Stimulated activated CD4-positive, alpha-beta T cell treated with anti-CD3 and anti-CD28 coated beads, Interleukin-15, amount 100 ng/mL, for 48 hours (primary cell): ENCODE measurements at places on chromosomes 13 and 19.

- no peak for DNase-seq
Observed at GRCh38 chr19:13408889-13409518, 97.3 kb downstream of the CACNA1A start.

DNA sequence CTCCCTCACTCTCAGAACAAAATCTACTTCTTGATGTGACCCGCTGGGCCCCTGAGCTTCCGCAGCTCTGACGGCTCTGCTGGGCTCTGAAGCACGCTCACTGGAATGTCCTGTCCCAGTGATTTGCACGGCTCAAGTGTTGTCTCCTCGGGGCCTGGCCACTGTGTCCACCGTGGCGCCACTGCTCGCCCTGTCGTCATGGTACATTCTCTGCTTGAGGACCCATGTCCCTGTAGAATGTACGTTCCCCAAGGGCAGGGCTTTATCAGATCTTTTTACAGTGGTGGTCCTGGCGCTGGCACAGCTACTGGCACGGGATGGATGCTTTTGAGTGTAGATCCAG is 12.1 kb downstream of the KLHL26 start:
- no peak for DNase-seq

DNA sequence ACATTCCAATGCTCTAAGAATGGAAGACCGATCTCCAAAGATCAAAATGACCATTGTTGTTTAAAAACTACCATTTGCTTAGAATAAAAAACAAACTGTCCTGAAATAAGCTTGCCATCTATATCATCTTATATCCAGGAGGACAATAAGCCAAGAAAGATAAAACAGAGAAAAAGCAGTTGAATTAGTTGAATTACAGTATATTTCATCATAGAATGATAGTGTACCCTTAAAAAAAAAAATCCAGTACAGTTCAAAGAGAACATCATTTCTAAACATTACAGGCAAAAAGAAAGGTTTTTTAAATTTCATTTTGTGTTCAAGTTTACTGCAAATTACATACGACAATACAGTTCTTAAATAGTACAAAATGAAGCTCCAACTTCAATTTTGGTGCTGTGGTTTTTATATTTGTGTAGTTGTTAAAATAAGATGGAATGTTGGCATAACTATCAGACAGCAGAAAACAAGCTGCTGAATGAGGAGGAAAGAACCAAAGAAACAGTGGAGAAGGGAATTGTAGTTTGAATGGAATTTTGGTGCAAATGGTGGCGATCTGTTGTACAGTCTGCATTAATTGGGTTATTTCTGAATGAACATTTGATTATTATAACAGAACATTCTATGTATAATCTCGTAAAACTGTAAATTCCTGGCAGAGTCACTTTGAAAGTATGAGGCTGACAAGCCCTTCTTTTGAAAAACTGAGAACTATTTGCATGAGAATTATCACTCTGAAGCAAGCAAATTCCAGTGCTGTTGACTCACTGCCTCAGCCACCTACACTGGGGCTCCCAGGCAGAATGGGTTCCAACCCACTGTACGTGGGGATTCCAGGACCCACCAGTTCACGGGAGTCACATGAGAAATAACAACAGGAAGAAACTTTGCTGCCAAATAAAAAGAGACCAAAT is 37.7 kb downstream of the LHFPL6 start:
- no peak for DNase-seq

- no peak for DNase-seq
Observed at GRCh38 chr19:29745253-29745652, 30.2 kb upstream of the C19orf12 start.

DNA sequence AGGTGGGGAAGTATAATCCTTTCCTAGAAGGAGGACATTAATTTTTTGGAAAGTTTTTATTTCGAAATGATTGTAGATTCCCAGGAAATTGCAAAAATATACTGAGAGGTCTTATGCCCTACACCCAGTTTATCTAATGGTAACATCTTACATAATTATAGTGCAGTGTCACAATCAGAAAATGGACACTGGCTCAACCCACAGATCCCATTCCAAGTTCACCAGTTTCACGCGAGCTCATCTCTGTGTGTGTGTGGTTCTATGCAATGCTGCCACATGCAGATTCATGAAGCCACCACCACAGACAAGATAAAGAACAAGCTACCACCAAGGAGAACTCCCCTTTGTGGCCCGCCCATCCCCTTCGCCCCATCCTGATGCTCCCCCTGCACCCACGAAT is 24.4 kb downstream of the IL17D start:
- no peak for DNase-seq

DNA sequence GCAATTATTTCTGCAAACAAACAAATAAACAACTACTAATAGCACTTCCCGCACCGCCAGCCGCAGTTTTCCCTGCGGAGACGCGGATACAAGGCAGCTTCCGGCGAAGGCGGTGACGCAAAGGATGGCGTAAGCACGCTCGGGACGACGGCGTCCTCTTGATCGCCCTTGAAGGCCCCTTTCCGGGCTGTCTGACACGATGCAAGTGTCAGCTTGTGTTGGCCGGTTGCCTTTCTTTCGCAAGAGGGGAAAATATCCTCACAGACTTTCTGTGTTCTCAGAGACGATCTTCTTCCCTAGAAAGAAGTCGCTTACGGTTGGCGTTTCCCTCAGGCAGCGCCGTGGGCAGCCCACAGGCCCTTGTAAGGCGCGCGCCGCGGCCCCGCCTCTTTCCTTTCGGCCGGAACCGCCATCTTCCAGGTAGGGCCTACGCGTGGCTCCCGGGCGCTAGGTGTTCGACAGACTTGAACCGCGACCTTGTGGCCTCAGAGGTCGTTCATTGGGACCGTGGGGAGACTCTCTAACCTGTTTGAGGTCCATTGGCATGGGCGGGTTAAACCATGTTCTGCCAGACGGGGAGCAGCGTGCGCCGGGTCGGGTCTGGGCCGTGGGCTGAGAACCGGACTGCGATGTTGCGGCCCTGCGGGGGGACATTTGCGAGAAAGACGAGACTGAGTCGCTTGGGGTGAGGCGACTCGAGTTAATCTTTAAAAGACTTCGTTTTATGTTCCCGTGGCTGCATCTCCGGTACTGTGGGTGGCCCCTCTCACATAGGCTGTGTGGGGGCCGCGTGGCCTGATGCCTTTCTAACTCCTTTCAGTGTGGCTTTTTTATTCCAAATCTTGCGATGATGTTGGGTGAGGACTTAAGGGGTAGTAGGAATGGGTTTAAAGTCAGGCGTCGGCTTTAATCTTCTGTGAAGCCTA is at the start of gene RPL21:
Gene RPL21 (plus strand): TSS at position 393 of the 926 bp plus-strand sequence. CDS start 2,219 bp downstream, outside the sequence.
- DNase-seq, result peak; percentile 85

DNA sequence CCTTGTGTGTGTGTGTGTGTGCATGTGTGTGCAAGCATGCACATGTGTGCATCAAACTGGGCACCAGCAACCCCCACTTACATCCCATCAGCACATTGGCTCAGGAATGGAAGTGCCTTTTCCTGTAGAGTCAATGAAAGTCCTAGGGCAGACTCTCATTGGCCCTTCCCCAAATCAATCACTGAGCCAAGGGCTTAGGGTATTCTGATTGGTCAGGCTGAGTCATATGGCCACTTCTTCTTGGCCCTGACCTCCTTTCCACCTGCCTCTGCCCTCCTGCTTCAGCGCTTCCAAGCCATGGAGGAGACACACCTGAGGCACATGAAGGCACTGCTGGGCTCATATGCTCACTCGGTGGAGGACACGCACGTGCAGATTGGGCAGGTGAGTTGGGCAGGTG is 20.9 kb downstream of the FCHO1 start:
- DNase-seq, result no peak

GRCh38 chr19:1131718-1132551 is 28.1 kb downstream of the GPX4 start:
- DNase-seq, result peak; percentile 92

DNA sequence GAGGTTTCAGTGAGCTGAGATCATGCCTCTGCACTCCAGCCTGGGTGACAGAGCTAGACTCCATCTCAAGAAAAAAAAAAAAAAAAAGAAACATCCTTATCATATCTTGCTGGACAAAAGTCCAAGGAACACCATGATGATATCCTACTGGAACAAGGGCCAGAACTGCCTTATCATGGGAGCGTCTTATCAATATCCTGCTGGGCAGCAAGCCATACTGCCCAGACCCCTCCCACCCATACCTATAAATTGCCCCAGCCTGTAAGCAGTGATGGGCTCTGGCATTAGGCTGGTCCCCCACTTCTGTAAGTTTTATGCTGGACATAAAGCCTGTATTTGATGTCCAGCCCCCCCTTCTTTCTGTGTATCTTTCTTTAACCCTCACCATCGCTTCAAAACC is 14.7 kb upstream of the FBXO27 start:
- no peak for DNase-seq

GRCh38 chr13:93529961-93530360 is 303.4 kb downstream of the GPC6 start:
- DNase-seq, result no peak

GRCh38 chr19:3338541-3339181 is 27.7 kb upstream of the NFIC start:
- DNase-seq, result no peak

- peak; percentile 68 for DNase-seq
Observed at GRCh38 chr19:38551450-38551813, 66.3 kb downstream of the MAP4K1 start.

DNA sequence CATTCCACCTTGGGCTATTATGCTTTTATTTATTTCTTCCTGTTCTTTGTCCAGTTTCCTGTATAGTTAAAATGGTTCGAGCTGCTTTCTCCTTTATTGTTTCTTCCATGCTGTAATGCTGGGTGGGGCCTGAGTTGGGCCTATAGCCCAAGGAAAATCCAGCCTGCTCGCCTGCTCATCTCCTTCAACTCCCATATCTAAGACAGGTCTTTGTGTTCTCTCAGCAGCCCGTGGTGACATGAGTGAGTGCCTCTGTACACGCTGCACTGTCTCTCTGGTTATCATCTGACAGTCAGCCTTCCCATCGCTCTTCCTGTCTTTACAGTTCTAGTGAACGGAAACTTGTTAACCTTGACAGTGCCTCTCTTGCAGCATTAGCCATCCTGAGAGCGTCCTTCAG is 221.9 kb upstream of the SLC10A2 start:
- no peak for DNase-seq

- no peak for DNase-seq
Observed at GRCh38 chr13:63463782-63464610, 2048.3 kb upstream of the PCDH20 start.

DNA sequence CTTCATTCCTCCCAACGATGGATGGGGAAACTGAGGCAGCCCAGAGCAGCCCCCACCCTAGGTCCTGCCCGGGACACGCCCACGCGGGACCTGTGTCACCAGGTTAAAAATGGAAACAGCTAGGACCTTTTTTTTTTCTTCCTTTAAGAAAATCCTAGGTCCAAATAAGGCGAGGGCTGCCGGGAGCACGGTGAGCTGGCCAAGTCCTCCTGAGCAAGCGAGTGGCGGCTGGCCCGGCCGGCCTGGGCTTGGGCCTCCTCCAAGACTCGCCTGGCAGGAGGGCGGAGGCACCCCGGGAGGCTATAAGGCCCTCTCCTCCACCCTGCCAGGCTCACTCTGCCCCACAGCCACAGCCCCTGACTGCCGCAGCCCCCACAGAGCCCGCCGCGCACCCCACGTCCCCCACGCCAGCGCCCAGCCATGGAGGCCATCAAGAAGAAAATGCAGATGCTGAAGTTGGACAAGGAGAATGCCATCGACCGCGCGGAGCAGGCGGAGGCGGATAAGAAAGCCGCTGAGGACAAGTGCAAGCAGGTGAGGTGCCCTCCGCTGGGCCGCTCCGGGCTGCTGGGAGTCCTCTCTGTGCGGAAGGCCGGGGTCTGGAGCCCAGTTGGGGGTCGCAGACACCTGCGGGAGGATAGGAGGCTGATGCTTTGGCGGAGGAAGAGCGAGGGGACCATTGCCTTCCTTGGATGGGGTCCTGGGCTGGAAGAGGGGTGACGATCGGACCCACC is 8.9 kb upstream of the TPM4 start:
- no peak for DNase-seq

- DNase-seq, result no peak
Observed at GRCh38 chr13:66322936-66323335, 907.2 kb downstream of the PCDH9 start.

DNA sequence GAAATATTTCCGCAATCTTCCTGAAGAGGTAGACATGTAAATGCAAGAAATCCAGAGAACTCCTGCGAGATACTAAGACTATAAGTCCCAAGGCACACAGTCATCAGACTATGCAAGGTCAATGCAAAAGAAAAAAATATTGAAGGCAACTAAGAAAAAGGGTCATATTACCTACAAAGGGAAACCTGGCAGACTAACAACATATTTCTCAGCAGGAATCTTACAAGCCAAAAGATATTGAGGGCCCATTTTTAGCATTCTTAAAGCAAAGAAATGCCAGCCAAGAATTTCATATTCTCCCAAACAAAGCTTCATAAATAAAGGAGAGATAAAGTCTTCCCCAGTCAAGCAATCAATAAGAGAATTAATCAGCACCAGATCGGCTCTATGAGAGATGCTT is 298.5 kb upstream of the ATXN8OS start:
- no peak for DNase-seq

DNA sequence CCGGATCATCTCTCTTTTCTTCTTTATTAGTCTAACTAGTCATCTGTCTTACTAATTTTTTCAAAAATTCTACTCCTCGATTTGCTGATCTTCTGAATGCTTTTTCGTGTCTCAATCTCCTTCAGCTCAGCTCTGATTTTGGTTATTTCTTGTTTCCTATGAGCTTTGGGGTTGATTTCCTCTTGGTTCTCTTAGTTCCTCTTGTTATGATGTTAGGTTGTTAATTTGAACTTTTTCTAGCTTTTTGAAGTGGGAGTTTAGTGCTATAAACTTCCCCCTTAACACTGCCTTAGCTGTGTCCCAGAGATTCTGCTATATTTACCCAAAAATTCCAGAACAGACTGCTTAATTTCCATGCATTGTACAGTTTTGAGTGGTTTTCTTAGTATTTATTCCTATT is 3.4 kb downstream of the FCAR start:
- DNase-seq, result no peak

DNA sequence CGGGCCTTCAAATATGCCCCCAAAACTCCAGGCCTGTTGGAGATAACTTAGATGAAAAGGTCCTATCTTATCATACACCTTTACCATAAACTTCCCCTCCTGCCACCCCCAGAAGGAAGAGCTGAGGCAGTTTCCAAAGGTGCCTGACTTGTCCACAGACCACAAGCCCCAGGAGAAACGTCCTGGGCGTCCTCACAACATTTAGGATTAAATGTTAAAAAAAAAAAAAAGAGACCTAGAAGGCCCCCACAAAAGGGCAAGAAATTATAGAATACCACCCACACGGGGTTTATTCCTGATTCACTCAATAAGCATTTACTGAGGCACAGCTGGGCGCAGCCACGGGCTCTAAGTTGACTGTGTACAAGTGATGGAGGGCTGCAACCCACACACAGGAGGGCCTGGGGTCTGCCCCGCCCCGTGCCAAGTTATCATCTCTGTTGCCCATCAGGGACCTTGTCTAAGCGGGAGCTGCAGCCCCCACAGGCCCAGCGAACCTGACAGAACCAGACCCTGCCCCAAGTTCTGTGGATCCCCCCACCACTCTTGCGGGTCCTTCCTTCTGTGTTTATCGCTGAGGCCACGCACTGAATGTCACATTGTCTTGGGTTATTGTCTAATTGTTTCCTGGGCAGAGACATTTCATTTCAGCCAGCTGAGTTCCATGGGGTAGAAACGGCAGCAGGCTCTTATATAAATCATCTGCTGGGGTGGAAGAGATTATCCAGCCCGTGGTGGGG is 83.0 kb upstream of the TM9SF2 start:
- no peak for DNase-seq
